HuH-7.5 (cell line): ENCODE measurements at places on chromosomes 4 and X.

GRCh38 chr4:128859887-128860677 is 50.6 kb downstream of the JADE1 start:
- no peak for DNase-seq

DNA sequence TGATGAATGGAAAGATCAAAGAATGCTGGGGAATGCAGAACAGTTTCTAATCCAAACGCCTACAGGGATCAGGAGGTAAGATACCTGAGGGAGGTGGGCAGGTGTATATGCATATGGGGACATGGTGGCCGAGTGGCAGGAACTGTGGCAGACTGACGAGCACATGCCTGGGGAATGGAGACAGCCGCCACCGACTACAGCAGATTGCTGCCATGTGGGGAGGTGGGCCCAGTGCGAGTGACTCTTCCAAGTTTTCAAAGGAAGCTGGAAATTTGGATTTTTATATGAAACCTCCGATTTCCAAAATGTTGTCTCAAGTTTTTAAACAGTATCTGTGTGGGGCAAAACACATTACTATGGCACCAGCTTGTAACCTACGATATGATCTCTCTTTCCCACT is 9.9 kb downstream of the ZNF827 start:
- no peak for DNase-seq

DNA sequence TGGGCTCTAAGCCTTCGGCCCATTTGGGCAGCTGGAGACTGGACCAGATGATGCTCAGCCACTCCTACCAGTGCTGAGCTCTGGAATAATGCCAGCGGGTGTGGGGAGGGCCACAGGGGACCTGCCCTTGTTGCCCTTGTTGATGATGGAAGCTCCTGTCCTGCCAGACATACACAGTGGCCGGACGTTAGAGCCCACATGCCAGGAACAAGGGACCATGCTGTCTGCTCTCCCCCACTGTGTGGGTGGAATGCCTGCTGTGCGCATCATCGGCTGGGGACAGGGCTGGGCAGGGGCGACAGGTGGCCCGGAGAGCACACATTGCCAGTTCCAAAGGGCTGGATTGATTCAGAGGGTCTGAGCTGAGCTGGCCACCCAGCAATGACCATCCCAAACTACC is 2.0 kb downstream of the ABLIM2 start:
- no peak for DNase-seq

DNA sequence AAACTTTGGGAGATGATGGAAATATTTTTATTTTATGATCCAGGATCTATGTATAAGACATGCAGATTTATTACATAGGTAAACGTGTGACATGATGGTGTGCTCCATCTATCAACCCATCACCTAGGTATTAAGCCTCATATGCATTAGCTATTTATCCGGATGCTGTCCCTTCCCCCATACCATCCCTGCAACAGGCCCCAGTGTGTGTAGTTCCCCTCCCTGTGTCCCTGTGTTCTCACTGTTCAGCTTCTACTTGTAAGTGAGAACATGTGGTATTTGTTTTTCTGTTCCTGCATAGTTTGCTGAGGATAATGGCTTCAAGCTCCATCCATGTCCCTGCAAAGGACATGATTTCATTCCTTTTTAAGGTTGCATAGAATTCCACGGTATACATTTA is 28.1 kb upstream of the ZCCHC4 start:
- DNase-seq: no peak

GRCh38 chrX:100297728-100298127 is 112.3 kb downstream of the PCDH19 start:
- DNase-seq: no peak

DNA sequence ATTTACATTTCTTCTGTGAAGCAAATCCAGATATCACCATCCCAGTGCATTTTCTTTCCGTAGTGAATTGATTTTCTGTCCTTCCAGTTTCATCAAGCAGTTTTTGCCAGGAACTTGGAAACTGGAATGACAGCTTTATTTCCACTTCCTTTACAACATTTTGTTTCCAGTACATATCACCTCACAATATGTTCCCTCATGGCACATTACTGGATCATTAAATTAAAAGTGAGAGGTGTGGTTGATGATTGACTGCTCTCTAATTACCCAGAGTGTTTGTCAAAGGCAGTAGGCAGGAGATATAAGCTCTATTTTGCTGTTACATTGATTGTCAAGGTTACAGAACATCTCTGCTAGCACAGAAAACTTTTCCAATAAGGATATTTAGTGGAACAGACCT is 22.3 kb upstream of the ACE2 start:
- no peak for DNase-seq

DNA sequence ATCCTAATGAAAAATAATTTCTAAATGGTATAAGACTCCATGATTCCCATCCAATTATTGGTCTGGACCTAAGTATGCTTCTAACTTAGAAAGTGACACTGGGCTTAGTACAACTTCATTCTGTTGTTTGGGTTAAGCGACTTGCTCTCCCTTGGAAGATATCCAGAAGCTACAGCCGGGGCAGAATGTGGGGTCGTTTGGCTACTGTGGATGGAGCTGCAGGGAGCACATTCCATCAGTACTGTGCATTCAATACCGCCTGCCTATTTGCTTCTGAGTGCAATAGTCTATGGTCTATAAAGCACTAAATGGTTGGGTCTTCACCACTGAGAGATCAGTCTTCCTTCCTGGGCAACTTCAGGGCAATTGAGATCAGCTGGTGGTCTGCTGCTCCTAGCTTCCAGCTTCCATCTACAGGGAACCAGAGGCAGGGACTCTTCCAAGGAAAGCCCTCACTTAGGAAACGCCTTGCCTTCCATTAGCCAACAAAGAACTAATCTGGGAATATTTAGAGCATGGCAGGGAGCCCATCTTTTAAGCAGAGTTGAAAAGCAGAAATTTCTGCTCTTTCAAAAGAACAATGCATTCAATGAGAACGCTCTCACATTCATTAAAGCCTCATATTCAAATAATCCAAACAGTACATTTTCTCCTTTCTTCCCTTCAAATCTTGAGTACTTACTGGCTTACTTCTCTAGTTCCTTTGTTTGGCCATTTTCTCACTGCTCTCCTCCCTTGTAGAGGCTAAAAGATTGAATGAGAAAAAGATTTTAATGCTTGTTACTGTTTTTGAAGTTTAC is 1049.9 kb upstream of the TENM3 start:
- no peak for DNase-seq

GRCh38 chrX:123277821-123278220 is 93.7 kb downstream of the GRIA3 start:
- no peak for DNase-seq

DNA sequence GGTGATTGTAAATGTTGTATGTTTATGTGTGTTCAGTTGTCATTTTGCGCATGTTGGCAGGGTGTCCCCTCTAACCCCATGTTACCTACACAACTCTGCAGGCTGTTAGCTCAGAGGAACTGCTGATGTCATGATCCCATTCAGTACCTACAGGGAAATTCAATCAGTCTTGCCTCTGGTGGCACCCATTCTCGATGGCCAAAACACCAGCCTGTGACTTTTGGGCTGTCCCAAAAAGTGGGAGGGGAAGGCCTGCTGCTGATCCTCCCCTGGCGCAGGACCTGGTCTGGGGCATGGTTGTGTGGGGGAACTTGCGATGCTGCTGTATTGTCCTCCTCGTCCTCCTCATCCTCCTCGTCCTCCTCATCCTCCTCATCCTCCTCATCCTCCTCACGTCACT is 174.5 kb downstream of the DCLK2 start:
- no peak for DNase-seq

DNA sequence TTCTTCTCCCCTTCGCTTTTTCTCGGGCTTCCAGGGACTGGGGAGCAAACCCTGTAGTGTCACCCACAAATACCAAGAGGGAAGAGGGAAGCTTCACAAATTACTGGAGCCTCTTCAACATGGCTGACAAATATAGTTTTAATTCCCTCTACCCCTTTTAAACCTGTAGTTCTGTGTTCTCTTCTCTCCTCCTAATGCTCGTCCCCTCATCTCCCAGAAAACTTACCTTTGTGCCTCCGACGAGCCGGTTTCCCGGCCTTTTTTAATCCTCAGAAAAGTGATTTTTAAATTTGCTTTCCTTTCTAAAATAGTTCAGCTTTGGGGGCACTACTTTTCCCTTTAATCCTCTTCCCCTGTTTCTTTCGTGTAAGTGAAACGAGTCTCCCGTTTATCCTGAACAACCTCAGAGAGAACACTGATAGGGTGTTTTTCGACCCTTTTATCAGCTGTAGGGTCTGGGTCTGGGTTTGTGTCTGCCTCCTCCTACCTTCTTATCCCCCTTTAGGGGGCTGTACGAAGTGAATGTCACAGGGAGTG is 408 bp downstream of the TET2 start:
- DNase-seq: no peak

- no peak for DNase-seq
Measured at GRCh38 chr4:165682611-165683010, 190.4 kb upstream of the TLL1 start.

DNA sequence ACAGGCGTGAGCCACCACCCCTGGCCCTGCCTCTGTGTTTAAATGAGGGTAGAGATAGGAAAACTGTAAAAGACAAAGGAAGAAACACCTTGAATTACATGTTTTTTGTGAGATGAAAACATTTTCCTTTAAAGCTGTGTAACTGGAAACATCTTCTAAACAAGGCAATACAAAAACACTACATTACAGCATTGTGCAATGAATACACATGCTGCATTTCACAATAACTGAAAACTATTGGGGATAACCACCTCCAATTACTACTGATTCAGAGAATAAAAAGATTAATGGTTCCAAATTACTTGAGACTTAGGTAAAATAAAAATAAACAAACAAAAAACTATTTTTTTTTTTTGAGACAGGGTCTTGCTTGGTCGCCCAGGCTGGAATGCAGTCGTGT is 7.6 kb upstream of the OGT start:
- no peak for DNase-seq

GRCh38 chr4:6953751-6954380 is 44.2 kb downstream of the TBC1D14 start:
- no peak for DNase-seq
